ACHN (cell line): ENCODE measurements at places on chromosomes 13 and 19.

DNA sequence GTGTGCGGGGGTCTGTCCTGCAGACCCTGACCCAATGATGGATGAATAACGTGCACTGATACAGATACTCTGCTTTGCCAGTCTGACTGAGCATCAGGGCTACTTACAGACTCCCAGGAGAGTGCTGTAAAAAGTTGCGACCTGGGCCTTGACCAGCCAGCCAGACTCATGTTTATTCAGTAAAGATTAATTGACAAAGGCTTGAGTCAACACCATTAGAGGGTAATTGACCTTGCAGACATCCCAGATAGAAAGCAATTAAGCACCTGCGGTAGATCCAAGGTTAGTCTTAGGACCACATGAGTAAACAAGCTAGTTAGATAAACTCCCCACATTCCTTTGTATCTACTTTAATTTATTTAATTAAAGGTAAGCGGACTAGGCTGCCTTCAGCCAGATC is 10.4 kb downstream of the NUDT19 start:
- no peak for DNase-seq

- DNase-seq = no peak
These were observed 68.7 kb downstream of the ACSBG2 start for GRCh38 chr19:6204212-6204611.

- peak; percentile 25 for DNase-seq
These were observed 249.6 kb downstream of the GPC6 start for GRCh38 chr13:93476175-93476574.

DNA sequence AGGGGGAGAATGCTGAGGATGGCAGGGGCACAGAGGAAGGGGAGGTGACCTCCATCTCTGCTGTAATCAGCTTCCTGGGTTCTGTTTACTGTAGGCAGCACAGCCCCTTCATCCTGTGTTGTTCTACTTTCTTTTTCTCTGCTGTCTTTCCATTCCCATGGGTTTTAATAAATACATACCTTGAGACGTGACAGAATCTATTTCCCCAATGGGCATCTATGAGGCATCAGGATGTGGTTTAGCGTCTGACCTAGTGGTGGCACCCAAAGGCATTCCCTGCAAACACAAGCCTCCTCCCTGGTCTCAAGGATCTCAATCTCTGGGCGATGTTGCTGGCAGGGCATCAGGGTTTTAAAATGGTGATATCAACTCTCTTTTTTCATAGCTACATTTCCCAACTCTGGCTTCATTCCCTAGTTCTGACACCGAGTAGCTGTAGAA is 60.8 kb downstream of the ALOX5AP start:
- DNase-seq = peak; percentile 80

DNA sequence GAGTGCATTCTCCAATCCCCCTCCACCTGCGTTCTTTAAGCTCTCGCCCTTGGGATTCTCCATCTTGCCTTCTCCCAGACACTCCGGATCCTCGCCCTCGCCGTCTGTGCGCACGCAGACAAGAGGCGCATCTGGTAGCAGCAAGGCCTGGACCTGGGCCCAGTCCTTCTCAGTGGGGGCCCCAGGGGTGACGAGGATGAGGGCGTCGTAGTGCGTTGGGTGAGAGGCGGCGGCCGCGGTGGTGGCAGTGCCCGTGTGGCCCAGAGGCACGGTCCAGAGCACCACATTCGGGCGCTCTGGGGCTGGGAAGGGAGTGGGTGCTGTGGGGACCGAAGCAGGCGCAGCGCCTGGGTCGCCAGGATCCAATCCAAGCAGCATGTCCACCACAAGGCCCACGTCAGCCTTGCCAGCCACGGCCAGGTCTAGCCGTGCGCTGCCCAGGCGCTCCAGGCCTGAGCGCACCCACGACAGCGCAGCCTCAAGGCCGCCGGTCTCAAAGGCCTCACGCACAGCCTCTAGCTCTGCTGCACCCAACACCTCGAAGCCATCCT is 3.1 kb downstream of the IRGQ start:
- no peak for DNase-seq

GRCh38 chr13:82747291-82747690 is 1135.0 kb downstream of the SLITRK1 start:
- no peak for DNase-seq

DNA sequence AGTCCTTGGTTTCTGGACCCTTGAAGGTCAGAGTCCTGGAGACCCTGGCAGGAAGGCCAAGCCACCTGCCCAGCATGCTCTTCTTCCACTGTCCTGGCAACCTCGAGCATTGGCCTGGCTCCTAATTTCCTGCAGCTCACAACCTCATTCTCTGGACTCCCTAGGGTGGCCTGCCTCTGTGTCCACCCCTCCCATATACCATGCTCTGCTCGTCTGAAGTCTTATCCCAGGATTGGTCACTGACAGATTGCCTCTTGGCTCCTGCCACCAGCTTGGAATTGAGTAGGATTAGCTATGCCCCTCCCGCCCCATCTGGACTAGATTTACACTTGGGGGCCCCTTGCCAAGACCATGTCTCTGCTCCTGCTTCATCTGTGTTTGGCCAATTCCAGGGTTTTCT is 17.1 kb upstream of the WASF3 start:
- DNase-seq = no peak

DNA sequence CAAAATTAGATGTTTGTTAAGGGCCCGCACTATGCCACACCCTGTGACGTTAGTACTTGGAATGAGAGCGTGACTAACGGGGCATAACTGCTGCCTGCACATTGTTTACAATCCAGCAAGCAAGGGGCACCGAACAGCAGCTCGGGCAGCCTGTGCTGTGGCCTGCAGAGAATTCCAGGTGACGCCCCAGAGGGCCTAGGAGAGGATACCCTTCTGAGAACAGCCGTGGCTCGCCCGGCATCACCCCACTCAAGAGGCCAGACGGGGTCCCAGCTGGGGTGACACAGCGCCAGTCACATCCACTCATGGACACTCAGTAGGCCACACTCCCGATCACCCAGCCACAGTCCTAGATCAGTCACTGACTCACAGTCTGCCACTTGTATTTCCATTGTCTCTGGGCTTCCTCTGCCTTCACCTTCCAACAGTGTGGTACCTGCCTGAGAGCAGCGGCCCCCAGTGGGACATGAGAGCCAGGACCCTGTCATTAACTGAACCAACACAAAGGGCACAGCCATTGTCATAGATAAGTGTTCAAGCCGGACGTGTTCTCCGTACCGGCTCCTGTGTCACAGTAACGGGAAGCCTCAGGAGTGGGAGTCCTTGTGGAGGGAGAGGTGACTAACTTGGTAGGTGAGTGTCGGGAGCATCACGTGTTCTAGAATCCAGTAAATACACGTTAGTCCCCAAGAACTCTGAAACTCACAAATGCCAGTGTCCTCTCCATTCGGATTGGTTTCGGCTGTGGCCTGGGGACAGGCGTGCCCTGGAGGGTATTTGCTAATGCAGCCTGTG is 7.5 kb downstream of the ZNF331 start:
- no peak for DNase-seq

- no peak for DNase-seq
These were observed 21.9 kb upstream of the SLC35E1 start for GRCh38 chr19:16594131-16594586.

DNA sequence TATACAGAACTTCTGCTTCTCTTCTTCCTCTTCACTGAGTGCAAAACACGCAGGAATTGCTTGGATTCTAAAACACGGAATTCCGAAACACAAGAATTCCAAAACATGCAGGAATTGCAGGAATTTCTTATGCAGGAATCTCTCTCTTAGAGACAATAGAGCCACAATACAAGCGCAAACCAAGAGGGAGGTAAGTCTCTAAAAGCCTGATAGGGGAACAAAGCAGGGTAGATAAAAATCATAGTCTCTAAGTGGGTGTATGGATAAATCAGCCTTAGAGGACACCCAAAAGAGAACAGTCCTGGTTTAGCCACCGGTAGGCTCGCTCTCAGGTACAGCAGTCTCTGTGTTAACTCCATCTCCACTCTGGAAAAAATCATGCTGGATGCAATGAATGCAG is 112.9 kb downstream of the LHFPL6 start:
- DNase-seq = no peak

DNA sequence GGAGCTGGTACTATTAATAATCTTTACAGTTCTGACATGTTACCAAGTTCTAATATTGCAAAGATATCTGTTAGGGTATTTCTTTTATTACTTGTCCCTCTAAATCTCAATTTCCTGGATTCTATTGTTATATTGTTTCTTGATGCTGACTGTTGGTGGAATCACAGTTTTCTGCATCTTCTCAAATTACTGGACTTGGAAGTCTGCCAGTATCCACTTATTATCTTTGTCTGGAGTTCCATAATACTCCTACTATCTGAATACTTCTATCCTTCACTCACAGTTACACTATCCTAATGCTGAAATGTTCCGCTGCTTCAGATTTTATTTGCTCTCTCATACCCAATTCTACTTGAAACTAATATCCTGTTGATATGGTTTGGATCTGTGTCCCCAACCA is 1985.7 kb upstream of the PRR20A start:
- DNase-seq = no peak
